ENCODE measurements at places on chromosomes 13 and 19.

DNA sequence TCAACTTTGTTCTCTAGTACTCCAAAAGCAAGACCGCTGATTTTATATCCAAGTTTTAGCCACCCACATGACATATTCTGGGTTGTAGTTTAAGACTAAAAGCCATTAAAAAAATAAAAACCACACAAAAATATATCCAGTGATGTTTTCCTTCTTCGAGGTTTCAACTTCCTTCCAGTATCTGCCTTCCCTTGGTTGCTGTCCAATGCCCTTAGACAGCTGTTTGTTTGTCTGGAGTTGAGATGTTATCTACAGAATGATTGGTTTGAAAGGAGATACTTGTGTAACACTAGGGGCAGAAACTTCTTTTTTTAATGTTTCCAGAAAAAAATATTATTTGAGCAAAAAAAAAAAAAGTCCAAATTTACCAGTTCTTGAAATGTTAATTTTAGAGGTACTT is 591.5 kb upstream of the PCDH9 start:
- H3K27ac ChIP-seq, result no peak overlapping the region
- no peaks in the 10 kb centered on the region for H3K4me1 ChIP-seq
- H3K36me3 ChIP-seq, result no peaks in the 10 kb centered on the region
- no peak overlapping the region for H3K4me3 ChIP-seq
- DNase-seq, result no peak

DNA sequence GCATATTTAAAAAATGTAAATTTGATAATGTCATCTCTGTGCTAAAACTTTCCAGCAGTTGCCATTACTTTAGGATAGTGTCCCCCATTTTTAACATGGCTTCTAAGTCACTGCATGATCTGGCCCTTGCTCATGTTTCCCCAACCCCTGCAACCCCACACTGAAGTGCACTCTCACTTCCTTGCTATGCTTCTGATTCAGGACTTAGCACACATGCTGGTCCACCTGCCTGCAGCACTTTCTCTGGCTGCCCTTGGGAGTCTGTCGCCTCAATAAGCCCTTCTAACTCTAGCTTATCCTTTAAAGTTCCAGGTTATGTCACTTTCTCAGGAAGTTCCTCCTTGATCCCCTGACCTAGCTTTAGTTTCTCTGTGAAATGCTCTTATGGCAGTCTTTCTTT is 241.0 kb downstream of the POSTN start:
- no peaks in the 10 kb centered on the region for H3K27me3 ChIP-seq
- DNase-seq, result no peak
- H3K4me1 ChIP-seq, result no peaks in the 10 kb centered on the region
- no peak overlapping the region for H3K4me3 ChIP-seq
- H3K36me3 ChIP-seq, result no peaks in the 10 kb centered on the region

- DNase-seq, result no peak
- H3K27ac ChIP-seq, result no peak overlapping the region
- H3K27me3 ChIP-seq, result peaks cover 2% of the 10 kb centered on the region
- H3K4me1 ChIP-seq, result no peaks in the 10 kb centered on the region
- no peaks in the 10 kb centered on the region for H3K36me3 ChIP-seq
- no peak overlapping the region for H3K4me3 ChIP-seq
Measured at GRCh38 chr13:26888632-26889031, 128.0 kb upstream of the GPR12 start.

- H3K27ac ChIP-seq, result no peak overlapping the region
- H3K27me3 ChIP-seq, result no peaks in the 10 kb centered on the region
- H3K36me3 ChIP-seq, result peaks cover 34% of the 10 kb centered on the region
- no peak for DNase-seq
Measured at GRCh38 chr19:3250675-3251074, 26.2 kb downstream of the CELF5 start.

DNA sequence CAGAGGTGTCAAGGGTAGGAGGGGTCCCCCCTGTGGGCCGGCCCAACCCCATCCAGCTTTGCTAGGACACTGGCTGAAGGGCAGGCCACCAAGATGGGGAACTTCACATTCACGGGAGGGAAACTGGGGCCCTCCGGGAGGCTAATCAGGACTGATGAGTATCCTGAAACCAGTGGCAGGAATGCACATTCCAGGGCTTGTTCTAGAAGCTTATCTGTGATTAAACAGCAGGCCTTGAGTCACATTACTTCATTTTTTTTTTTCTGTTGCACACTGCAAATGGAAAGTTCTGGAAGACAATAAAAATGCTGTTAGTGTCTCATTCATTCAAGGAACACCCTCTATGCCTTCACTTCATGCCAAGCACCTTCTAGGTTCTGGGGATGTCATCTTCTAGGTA is 15.5 kb upstream of the SIGLEC11 start:
- H3K27ac ChIP-seq, result no peak overlapping the region
- H3K4me1 ChIP-seq, result no peaks in the 10 kb centered on the region
- peaks cover 44% of the 10 kb centered on the region for H3K36me3 ChIP-seq
- DNase-seq, result no peak

DNA sequence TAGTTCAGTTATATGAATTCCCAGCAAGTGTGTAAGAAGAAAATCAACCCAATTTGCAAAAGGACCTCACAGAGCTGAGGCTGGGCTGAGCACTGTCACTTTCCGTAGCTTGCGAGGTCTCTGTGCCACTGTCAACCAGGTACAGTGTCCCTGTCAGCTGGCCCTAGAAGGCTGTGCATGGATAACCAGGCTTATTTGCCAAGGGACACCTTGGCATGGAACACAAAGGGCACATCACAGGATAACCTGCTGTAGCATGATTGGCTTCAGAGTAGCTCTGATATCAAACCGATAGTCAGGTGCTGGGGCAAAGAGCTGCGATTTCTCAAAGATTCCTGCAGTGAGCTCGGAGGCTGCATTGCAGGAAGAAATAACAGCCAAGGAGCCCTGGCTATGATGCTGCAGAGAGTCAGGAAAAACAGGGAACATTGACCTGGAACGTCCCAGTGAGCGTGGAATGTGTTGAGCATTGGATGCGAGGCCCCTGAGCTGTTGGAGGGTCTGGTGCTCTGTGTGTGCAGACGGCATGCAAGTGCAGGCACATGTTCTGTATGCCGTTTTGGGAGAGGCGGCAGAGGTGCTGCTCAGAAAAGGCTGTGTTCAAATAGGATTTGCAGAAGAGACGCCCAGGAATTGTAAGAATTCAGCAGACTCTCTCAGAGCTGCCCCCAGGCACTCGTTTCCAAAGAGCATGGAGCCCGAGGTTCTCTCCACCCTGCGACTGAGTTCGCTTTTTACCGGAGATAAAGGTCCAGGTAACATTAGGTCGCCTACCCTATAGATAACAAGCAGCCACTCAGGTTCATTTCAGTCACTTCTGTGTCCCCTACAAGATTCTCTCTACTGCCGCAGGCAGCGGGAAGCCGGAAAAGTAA is 213.5 kb upstream of the IRS2 start:
- H3K36me3 ChIP-seq, result no peaks in the 10 kb centered on the region
- no peaks in the 10 kb centered on the region for H3K4me1 ChIP-seq
- no peaks in the 10 kb centered on the region for H3K27me3 ChIP-seq
- DNase-seq, result no peak

GRCh38 chr13:99955107-99955746 is 16.3 kb downstream of the ZIC5 start:
- no peaks in the 10 kb centered on the region for H3K36me3 ChIP-seq
- no peak for DNase-seq
- peaks cover 85% of the 10 kb centered on the region for H3K27me3 ChIP-seq
- peak overlapping the region; percentile 45 for H3K4me3 ChIP-seq

DNA sequence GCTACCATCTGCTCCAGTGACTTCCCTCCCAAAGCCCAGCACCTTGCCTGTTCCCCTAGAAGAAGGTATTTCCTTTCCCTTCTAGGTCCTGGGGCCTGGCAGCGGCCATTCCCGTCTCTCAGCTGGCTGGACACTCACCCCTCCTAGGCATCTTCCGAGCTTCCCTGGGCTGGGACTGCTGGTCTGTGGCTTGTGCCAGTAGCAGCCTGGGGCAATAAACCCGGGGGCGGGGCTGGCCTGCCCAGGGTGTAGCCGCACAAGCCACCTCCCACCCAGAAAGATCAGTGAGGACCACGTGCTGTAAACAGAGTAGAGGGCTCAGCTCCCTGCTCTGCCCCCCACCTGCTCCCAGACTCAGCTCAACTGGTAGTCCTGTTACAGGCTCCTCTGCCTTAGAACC is 15.0 kb downstream of the LIPE start:
- H3K27ac ChIP-seq, result no peak overlapping the region
- no peak overlapping the region for H3K4me3 ChIP-seq
- DNase-seq, result no peak
- no peaks in the 10 kb centered on the region for H3K27me3 ChIP-seq
- peaks cover 61% of the 10 kb centered on the region for H3K36me3 ChIP-seq

GRCh38 chr19:7460562-7460966 is 28.3 kb downstream of the PEX11G start:
- no peak overlapping the region for H3K4me3 ChIP-seq
- H3K27me3 ChIP-seq, result no peaks in the 10 kb centered on the region
- peaks cover 89% of the 10 kb centered on the region for H3K36me3 ChIP-seq
- no peak overlapping the region for H3K27ac ChIP-seq
- H3K4me1 ChIP-seq, result no peaks in the 10 kb centered on the region
